ENCODE measurements at places on chromosomes 6 and 20. TPM values are rescaled to one million over a fixed set of nuclear protein-coding genes. Genes with fewer than 3 reads are reported as not detected.
A peak's percentile ranks its signal among the peaks of the same experiment; 100 is the strongest.

GRCh38 chr6:10421921-10422736 lies 7.3 kb upstream of the TFAP2A start:
- H3K4me1 ChIP-seq: peaks cover 4% of the 10 kb centered on the region
- H3K36me3 ChIP-seq: no peaks in the 10 kb centered on the region
- no peak overlapping the region for H3K4me3 ChIP-seq
- peaks cover 47% of the 10 kb centered on the region for H3K27me3 ChIP-seq
- no peak for DNase-seq

WFDC9 gene
- total RNA-seq: not detected

- peaks cover 7% of the 10 kb centered on the region for H3K4me1 ChIP-seq
- no peak overlapping the region for H3K27ac ChIP-seq
- no peak overlapping the region for H3K4me3 ChIP-seq
- H3K36me3 ChIP-seq: no peaks in the 10 kb centered on the region
- peaks cover 4% of the 10 kb centered on the region for H3K27me3 ChIP-seq
- DNase-seq: no peak
Observed at GRCh38 chr6:133834472-133835170, 54.3 kb upstream of the TCF21 start.

SYTL3 gene
- 2.8 TPM for total RNA-seq

DNA sequence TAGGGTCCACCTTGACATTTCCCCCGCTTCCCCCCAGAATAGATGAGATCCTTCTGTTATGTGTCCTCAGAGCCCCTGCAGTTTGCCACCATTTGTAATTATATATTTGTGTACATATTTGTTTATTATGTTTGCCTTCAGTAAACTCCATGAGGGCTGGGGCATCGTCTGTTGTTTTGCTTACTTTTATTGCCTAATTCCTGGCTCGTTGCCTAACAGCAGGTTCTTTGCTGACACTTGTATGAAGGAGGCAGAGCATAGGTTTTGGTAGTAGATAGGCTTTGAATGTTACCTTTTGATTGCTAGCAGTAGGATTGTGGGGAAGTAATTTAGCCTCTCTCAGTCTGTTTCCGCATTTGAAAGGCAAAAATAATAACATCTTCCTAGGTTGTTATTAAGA lies 9.9 kb downstream of the MAP3K4 start:
- no peaks in the 10 kb centered on the region for H3K36me3 ChIP-seq
- no peak for DNase-seq
- H3K27ac ChIP-seq: no peak overlapping the region

DNA sequence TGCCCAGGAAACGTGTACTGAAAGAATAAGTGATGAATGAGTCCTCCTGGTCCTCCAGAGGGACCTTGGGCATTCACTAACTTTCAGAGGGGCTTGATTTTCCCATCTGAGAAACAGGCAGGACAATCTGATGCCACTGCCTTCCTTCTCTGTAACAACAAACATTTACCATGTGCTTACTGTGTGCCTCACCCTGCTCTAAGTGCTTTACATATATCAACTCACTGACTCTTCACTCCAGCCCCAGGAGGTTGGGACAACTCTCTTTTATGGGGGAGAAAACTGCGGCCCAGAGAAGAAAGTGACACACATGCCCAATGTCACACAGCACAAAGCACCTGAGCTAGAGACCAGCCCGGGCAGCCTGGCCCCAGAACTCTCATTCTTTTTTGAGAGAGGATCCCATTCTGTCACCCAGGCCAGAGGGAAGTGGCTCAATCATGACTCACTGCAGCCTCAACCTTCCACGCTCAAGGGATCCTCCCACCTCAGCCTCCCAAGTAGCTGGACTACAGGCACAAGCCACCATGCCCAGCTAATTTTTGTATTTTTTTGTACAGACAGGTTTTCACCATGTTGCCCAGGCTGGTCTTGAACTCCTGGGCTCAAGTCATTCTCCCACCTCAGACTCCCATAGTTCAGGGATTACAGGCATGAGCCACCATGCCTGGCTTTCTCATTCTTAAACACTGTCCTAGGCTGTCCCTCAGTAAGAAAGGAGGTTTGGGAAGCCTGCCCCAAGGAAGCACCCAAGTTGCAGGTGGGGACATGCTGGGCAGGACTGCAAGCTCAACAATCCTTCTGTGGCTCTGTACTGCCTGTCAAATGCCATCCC lies 38.0 kb downstream of the NOL4L start:
- peaks cover 6% of the 10 kb centered on the region for H3K27me3 ChIP-seq
- peaks cover 22% of the 10 kb centered on the region for H3K36me3 ChIP-seq
- no peak overlapping the region for H3K27ac ChIP-seq
- peaks cover 21% of the 10 kb centered on the region for H3K4me1 ChIP-seq
- H3K4me3 ChIP-seq: no peak overlapping the region

- H3K27ac ChIP-seq: no peak overlapping the region
- DNase-seq: no peak
- no peaks in the 10 kb centered on the region for H3K36me3 ChIP-seq
- no peaks in the 10 kb centered on the region for H3K4me1 ChIP-seq
Observed at GRCh38 chr6:48429610-48430009, 318.6 kb upstream of the PTCHD4 start.

DNA sequence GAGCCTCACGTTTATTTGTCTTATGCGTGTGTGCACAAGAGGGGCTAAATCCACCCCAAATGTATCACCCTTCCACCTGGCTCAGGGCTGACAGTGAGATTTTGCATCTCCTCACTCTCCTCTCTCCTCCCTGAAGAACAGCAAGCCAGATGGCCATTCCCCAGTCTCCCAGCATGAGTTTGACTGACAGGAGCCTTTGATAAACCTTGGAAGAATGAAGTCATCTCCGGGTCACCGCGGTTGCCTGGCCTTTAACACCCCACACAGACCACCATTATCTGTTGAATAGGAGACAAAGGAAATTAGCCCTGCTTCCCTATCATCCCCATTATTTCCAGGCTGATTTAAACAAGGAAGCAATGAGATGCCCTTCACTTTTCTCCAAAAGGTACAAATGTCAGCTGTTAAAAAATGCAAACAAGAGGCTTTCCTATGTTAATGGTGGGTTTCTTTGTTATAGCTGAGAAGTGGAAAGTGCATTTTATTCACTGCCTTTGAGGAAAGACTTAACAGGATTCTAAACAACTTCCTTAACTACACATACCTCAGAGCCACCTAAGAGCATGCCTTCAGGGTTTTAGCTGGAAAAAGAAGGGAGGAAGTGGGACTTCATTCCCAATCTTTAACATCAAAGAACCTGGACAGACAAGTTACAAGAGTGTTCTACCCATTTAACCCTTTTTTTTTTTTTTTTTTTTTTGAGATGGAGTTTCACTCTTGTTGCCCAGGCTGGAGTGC lies 524.8 kb upstream of the ID4 start:
- H3K36me3 ChIP-seq: no peaks in the 10 kb centered on the region
- H3K4me1 ChIP-seq: peaks cover 9% of the 10 kb centered on the region
- H3K27me3 ChIP-seq: peaks cover 3% of the 10 kb centered on the region
- H3K4me3 ChIP-seq: peak overlapping the region; percentile 80
- H3K27ac ChIP-seq: peak overlapping the region; percentile 98
- peak; percentile 34 for DNase-seq

- H3K4me1 ChIP-seq: peaks cover 20% of the 10 kb centered on the region
- H3K36me3 ChIP-seq: peaks cover 6% of the 10 kb centered on the region
- H3K4me3 ChIP-seq: no peak overlapping the region
- DNase-seq: no peak
- no peak overlapping the region for H3K27ac ChIP-seq
Observed at GRCh38 chr6:90241229-90241880, 55.3 kb downstream of the BACH2 start.

DNA sequence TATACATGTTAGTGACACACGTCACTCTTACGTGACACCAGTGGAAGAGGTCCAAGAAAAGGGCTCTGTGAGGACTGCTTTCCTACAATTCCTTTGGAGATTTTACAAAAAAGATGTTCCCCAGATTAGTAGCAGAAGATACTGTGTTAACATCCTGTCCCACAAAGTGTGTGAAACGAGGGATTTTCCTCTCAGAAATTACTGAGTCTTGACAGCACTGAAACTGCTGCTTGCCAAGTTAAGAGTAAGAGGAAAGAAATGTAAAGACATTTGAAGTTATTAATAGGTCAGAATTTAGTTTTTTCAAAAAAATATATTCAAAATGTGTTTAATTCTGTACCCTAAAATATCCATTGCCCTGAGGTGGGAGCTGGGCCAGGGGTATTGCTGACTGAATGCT lies 58.8 kb upstream of the MAP7 start:
- peaks cover 1% of the 10 kb centered on the region for H3K4me1 ChIP-seq
- no peaks in the 10 kb centered on the region for H3K27me3 ChIP-seq
- no peak for DNase-seq
- no peak overlapping the region for H3K27ac ChIP-seq
- H3K36me3 ChIP-seq: no peaks in the 10 kb centered on the region

DNA sequence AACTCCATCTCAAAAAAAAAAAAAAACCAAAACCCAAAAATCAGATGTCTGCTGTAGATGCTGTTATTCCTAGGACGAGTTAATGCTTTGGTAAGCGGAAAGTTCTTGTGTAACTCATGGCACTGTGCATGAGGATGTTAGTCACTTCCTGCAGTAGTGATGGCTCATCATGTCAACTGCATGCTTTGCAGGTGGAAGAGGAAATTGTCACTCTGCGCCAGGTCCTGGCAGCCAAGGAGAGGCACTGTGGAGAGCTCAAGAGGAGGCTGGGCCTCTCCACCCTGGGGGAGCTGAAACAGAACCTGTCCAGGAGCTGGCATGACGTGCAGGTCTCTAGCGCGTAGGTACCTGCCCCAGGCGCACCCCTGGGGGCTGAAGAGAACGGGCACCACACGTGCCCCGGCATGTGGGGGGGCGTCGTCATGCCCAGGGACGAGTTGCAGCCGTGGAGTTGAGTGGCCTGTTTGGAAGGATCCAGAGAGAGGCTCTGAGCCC lies 8.5 kb downstream of the TPD52L2 start:
- H3K27ac ChIP-seq: no peak overlapping the region
- H3K4me1 ChIP-seq: peaks cover 19% of the 10 kb centered on the region
- no peaks in the 10 kb centered on the region for H3K27me3 ChIP-seq
- H3K4me3 ChIP-seq: no peak overlapping the region
- no peak for DNase-seq

DNA sequence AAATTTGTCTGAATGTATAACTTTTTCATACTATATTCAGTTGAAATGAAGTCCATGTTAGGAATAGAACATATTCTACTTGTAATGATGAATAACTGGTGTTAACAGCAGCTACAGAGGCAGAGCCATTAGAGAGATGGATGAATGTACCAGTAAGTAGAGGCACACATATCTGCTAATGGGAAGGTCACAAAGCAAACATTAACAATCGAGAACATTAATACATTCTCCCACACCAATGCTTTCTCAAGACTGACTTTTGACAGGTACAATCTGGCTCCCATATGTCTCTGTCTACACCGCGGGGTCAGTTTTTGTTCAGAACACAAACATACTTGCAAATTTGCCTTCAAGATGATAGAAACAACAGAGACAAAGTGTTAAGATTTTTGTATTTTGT lies 776.0 kb upstream of the MANEA start:
- H3K4me1 ChIP-seq: peaks cover 2% of the 10 kb centered on the region
- DNase-seq: no peak
- no peaks in the 10 kb centered on the region for H3K27me3 ChIP-seq
- H3K27ac ChIP-seq: no peak overlapping the region
- no peak overlapping the region for H3K4me3 ChIP-seq

MATN4 gene
- total RNA-seq: not detected

- H3K36me3 ChIP-seq: no peaks in the 10 kb centered on the region
- H3K4me3 ChIP-seq: peak overlapping the region; percentile 94
- peaks cover 23% of the 10 kb centered on the region for H3K4me1 ChIP-seq
Observed at GRCh38 chr6:10695086-10695657, 400 bp downstream of the PAK1IP1 start.

GRCh38 chr20:61934716-61935530 lies 130.8 kb downstream of the TAF4 start:
- no peak overlapping the region for H3K4me3 ChIP-seq
- peaks cover 5% of the 10 kb centered on the region for H3K27me3 ChIP-seq
- peaks cover 7% of the 10 kb centered on the region for H3K4me1 ChIP-seq
- no peaks in the 10 kb centered on the region for H3K36me3 ChIP-seq
- H3K27ac ChIP-seq: no peak overlapping the region

DNA sequence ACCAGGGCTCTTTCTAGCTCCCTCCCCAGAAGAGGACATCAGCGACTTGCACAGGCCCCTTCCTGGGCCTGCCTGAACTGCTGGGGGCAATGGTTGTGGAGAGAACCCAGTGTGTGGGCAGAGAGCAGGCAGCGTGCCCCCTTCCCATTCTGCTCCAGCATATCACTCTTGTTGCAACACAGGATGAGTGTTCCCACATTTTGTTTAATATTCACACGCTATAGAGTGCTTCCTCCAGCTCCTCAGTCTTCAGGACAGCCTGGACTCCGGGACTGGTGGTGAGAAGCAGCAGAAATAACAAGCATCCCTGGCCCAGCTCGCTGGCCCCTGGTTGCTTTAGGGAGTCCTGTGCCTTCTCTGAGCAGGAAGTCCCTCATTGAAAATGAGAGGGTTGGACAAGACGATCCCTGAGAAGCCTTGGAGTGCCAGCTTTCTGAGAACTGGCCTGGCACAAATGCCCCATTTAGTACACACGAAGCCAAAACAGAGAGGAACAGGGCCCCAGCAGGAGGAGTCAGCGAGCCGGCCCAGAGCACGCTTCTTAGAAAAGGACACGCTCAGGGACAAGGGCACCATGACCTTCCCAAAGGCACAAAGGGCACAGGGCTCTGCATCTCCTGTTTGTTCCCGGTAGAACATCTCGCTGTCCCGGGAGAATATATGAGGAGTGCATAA lies 84.2 kb upstream of the FOXC1 start:
- no peak overlapping the region for H3K27ac ChIP-seq
- no peak for DNase-seq
- H3K4me3 ChIP-seq: no peak overlapping the region
- H3K36me3 ChIP-seq: peaks cover 4% of the 10 kb centered on the region

DNA sequence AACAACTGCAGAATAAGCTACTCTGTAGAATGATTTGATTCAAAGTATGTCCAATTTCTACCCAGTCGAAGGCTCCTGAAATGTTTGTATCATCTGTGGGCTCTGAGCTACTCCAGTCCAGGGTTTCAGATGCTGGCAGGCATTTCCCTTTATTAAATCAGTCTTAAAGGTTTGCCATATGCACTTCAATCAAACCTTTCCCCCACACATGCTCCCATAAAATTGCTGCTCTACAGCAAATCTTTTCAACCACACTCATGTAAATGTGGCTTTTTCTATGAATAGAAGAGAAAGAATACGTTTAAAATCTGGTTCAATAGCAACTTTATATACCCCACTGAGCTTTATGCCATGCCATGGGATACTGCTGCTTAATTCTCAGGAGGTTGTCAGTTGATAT lies 242.4 kb upstream of the MAP3K7 start:
- no peaks in the 10 kb centered on the region for H3K36me3 ChIP-seq
- H3K4me3 ChIP-seq: no peak overlapping the region
- DNase-seq: no peak
- no peak overlapping the region for H3K27ac ChIP-seq

SNRNP48 gene
- total RNA-seq: 9.5 TPM

Measured in glutamatergic neuron (in vitro differentiated cells).